ENCODE measurements at places on chromosomes 7 and 10.

DNA sequence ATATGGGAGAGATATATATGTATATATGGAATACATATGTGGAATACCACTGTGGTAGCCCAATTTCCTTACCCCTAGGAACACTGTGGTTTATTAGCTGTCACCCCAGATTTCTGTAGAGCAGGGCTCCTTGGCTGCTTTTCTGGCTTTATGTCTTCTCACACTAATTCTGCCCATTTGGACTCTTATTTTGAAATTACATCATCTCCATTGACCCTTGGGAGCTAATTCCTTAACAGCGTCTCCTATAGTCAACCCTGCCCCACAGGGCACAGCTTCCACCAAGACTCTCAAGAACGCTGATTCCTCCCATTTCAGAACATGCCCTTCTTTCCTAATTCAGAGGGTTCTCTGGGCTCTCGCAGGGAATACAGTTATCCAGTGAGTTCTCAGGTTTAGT lies 55.4 kb upstream of the TARP start:
- no peak for DNase-seq

- DNase-seq = no peak
Observed at GRCh38 chr7:133353775-133354174, 100.9 kb downstream of the EXOC4 start.

- DNase-seq = peak; percentile 75
Observed at GRCh38 chr10:125048094-125048864, 106.4 kb downstream of the ZRANB1 start.

DNA sequence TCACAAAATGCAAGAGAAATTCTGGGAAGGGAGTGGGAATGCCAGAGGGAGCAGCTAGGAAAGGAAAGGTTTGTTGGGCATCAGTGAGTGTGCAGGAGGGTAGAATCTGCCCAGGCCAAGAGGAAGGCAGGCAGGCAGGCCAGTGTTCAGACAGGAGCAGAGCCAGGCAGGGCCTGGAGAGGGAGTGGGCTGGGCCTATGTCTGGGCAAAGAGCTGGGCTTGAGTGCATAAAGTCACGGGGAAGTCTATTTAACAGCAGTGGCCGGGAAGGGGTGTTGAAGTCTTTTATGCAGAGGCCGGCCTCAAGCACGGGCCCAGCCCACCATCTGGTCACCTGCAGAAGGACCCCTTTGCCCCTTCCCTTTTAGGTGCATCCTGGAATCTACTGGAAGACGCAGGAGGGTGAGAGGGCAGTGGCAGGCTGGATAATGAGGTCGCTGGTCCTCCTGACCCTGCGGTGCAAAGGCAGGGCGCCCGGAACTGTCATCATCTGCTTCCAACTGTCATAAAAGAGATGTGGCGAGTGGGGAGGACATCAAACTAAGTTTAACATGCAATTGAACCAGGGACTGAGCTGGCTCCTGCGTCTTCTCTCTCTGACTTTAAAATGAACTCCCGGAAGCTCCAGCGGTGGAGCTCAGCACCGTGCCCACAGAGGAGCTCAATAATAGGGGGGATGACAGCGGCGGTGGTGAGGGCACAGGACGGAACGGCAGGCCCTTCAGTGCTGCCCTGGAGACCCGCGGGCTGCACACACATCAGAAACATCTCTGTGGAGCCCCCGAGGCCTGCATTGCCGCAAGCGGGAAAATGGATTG lies 29.5 kb downstream of the CARD11 start:
- no peak for DNase-seq

GRCh38 chr10:125054669-125055268 lies 105.6 kb downstream of the CTBP2 start:
- peak; percentile 69 for DNase-seq

DNA sequence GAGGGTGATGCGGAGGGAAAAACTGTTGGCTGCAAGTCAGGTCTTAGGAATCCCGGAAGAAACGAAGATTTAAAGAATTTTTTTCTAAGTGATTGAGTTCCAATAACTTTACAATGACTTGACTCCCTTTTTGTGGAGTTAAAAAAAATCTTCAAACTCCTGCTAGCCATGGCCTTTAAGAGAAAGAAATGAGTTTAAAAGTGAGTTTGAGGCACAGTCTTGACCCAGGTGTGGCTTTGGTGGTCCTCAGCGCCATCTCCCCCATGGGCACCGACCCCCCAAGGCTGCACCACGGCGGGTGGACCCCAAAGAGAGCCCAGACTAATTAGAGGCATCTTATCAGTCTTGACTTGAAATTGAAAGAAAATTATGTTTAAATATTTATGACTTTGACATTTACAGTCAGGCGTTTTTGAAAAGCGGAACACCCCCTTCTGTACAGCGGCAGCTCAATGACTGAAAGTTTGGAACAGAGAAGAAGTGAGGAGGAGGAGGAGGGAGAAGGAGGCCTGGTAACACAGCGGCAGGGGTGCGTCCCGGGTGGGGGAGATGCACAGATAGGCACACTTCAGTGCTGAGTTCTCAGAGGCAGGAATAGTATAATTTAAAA lies 349.6 kb downstream of the DNAJB6 start:
- no peak for DNase-seq

GRCh38 chr10:96690755-96691730 lies 29.3 kb downstream of the PIK3AP1 start:
- peak; percentile 3 for DNase-seq

DNA sequence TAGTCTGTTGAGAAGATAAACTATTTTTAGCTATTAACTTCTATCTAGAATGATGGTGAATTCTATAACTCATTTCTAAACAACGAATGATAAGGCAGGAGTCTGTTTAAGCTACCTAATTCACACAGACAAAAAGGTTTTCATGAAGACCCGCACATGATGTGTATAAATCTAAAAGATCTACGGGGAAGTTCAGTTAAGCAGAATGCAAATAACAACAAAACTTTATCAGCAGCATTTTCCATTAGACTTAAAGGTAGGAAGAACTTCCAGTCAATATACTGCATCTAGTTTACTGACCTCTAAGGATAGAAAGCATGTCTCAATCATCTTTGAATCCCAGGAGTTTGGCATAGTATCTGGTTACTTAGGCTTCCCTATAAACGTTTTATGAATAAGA lies 62.6 kb downstream of the CDK6 start:
- DNase-seq = no peak

GRCh38 chr10:96638696-96639095 lies 51.9 kb upstream of the TM9SF3 start:
- no peak for DNase-seq

GRCh38 chr7:12749069-12749468 lies 61.6 kb downstream of the ARL4A start:
- no peak for DNase-seq

DNA sequence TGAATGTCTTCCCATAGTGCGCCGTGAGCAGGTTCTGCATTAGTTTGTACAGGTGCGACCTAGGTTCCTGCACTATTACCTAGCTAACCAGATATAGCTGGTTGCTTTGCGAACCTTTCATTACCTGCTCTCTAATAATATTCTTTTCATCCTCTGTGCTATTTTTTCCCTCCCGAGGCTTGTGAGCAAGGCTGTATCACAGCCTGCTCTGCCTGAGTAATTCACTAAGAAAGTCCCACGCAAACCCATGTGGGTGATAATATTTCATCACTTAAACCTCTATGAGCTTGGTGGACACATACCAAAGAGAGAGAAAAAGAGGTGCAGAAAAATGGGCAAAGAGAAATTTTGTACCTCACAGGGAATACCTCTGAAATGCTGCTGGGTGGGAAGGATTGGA lies 8.4 kb downstream of the INHBA start:
- DNase-seq = no peak

GRCh38 chr7:55252386-55252785 lies 112.8 kb upstream of the LANCL2 start:
- DNase-seq = peak; percentile 44

- no peak for DNase-seq
Observed at GRCh38 chr10:125101581-125101980, 58.8 kb downstream of the CTBP2 start.

DNA sequence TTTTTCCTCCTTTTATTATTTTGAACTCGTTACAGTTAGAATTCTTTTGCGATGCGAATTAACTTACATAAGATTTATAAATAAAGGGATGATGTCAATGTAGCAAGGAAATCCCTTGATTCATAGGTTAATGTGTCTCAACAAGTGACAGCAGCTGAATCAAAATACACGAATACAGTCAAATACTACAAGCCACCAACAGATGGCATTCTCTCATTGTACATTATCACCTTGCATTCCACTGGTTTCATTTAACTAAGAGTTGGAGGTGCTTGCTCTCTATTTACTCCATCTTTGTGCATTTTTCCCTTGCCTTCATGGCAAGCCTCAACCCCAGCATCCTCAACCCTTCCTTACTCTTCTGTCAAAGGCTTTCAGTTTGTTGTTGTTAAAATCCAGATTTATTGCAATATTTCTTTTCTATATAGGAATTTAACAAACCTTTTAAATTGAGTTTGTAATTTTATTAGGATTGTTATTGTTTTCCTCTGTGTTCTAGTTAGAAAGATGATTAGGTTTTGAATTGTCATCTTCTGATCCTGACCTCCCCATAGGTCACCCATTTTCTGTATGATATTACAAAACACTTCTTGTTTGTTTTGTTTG lies 78.3 kb downstream of the SLC25A40 start:
- DNase-seq = peak; percentile 35

GRCh38 chr7:30466266-30466665 lies 12.3 kb downstream of the NOD1 start:
- peak; percentile 13 for DNase-seq

DNA sequence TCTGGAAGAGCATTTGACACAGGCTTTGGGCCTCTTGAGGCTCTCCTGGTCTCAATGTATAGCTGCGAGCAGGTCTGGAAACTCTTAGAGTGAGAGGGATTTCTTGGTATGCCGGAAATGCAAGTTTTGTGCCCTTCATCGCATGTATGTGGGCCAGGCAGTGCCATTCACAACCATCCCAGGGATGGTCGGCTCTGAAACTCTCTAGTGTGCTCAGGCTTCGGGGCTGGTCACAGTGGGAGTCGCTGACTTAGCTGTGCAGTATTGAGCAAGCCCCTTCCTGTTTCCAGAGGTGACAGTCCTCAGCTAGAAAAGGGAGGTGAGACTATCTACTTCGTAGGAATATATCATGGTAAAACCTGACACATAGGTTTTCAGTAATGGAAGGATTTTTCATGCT lies 2.0 kb upstream of the AOAH start:
- DNase-seq = no peak

GRCh38 chr10:17784688-17785087 lies 24.5 kb upstream of the MRC1 start:
- peak; percentile 73 for DNase-seq

DNA sequence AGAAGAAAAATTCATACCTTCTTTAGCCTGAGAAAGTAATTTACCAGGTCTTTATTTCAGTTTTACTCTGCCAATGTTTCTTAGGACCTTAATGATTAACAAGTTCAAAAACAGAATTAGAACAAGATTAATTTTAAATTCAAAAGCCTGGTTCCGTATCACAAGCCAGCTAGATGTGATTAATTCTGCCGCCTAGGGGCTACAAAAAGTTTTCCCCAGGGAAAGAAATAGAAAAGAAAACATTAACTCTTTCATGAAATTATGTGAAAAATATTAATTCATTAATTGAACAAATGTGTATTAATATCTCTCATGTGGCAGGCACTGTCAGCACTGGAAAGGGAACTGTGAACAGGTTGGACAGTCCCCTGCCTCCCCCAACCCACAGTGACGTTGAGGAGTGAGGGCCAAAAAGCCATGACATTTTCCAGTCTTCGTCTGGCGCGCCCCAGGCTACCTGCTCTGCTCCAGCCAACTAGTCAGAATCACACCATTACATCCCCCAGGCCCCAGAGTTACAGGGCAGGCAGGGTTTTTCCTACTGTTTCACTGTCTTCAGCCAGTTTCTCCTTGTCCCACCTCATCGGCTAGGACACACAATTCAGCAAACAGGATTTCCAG lies 20.1 kb downstream of the TMEM176A start:
- DNase-seq = no peak

DNA sequence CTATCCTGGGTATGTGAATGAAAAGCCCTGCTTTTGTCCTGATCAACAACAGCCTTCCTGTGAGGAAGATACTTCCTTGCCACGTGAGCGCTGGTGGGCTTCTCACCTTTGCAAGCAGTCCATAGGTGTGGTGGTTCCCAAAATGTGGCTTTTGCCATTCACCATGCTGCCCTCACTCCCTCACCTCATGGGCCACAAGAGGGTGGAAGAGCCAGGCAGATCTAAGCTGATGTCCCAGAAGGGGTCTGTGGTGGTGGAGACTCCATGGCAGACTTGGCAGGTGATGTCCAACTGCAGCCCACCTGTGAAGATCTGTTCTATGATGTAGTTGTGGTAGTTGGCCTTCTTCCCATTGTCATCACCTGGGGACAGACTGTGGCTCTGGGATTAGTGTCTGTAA lies 147.4 kb downstream of the BBS9 start:
- no peak for DNase-seq

DNA sequence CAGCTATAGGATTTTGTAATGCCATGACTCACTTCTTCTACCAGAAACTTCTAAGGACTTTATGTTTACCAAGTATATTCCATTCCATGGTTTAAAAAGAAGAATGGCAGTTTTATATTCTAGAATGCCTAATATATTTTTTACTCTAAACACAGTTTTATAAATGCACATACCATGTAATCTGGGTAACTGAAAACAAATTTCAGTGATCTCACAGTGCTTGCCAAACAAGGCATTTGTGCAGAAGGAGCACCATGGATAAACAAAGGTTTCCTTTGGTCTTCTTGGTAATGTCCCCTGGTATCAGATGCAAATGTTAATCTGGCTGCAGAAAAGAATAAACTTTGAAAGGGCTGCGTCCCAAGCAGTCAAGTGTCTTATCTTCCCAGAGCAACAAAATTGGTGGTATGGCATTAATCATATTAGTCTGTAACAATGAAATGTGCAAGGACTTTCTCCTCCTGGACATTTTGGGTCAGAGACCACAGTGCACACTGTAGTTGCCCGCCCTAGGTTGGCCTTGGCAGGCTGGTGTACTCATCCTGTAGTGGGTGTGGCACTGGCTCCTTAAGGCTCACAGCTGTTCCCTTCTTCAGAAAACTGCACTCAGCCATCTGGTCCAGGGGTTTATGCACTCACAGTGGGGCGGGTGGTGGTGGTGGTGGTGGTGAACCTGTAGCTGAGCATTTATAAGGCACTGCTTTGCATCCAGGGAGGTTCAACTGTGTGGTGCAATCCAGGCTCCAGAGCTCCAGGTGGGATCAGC lies 56.7 kb downstream of the LAMB4 start:
- DNase-seq = no peak

- DNase-seq = no peak
Observed at GRCh38 chr10:2225609-2226008, 488.3 kb upstream of the ADARB2 start.

DNA sequence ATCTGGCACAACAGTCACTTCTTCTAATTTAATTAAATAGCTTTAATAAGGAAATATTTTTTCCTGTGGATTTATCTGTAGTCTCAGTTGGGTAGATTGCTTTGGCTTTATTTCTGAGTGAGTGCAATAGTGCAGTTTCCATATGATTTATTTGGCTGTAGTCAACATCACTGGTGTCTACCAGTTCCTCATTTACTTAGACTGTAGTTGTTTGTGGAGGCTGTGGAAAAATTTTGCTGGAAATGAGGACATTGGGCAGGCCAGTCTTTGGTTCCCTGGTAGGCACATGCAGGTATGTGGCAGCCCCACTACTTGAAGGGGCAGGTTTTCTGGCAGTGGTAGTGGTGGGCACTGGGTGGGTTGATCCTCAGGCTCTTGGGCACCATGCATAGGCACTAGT lies 15.5 kb downstream of the TAS2R40 start:
- DNase-seq = no peak
